ENCODE measurements at places on chromosomes 7 and 10.

- no peak for DNase-seq
These were observed 99.0 kb downstream of the ADRA2A start for GRCh38 chr10:111175787-111176186.

- DNase-seq: no peak
These were observed 58.1 kb downstream of the PODXL start for GRCh38 chr7:131498237-131498885.

GRCh38 chr10:26212511-26212910, 4.1 kb upstream of the GAD2 start:
- no peak for DNase-seq

- peak; percentile 70 for DNase-seq
These were observed 141.7 kb downstream of the DLG5 start for GRCh38 chr10:77784856-77785255.

DNA sequence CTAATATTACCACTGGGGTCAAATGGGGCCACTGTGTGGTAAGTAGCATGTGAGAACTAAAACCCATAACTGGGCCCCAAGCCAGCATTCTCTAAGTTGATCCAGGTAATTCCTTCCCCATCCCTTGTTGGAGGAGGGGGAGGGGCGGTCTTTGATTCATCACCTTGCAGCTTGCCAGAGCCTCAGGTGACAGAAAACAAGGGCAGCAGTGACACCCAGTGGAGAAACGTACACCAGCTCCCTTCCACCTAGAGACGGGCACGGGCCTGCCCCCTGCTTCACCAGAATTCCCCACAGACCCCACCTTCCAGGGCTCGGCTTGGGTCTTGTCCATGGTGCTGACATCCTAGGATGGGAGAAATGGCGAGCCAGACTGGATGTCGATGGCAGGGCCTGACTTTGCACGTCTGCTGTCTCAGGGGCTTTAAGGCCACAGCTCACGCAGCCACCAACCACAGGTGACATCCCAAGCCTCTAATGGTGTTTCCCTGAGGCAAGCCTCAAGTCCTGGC, 102.0 kb downstream of the STRA8 start:
- DNase-seq: peak; percentile 61
